ENCODE measurements at places on chromosomes 5 and 9.

- DNase-seq = peak; percentile 3
These were observed 997.7 kb downstream of the PTPRD start for GRCh38 chr9:9615086-9615485.

GRCh38 chr5:132825033-132825833 lies 5.2 kb downstream of the SHROOM1 start:
- no peak for DNase-seq

DNA sequence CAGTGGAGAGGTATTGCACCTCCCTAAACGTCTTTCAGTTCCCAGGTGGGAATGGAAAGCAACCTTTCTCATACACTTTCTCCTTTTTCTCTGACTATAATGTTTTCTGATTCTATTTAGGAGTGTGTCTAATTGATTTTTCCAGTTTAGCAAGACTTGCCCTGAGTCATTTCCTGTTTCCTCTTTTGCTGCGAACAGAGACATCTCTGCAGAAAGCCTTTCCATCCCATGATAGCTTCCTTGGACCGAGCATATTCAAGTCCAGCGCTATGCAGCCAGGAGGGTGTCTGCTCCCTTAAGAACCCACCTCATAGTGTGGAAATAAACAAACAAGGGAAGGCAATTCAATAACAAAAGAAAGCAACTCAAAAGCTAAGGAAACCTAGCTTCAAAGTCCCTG lies 60.0 kb upstream of the CDH6 start:
- DNase-seq = no peak

DNA sequence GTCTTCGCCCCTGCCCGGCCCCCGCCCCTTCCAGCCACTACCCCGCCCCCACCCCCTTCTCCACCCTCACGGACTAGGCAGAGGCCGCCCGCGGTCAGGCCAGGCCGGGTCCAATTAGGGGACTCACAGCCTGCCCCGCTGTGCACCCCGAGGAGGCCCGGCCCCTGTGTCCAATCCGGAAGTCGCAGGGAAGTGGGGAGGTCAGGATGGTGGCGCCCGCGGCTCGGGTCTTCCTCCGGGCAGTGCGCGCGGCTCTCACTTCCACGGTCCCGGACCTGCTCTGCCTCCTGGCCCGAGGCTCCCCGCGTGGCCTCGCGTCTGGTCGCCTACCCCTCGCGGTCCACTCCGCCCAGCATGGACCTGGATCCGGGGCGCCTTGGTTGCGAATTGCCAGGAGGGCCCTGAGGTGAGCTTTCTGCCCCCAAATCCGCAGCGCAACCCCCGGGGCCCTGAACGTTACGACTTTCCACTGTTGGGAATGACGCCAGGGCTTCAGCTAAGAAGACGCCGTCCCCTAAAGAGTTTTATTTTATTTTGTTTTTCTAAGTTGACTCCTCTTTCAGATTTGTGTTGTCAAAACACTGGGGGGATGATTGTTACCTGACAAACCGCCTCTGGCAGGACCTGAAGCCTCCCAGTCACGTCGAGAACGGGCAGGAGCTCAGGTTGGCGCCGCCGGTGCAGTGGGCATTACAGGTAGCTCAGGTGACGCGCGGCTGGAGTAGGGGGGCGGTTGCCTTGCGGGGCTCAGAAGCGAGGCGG lies 763 bp upstream of the IRX2 start:
- no peak for DNase-seq

DNA sequence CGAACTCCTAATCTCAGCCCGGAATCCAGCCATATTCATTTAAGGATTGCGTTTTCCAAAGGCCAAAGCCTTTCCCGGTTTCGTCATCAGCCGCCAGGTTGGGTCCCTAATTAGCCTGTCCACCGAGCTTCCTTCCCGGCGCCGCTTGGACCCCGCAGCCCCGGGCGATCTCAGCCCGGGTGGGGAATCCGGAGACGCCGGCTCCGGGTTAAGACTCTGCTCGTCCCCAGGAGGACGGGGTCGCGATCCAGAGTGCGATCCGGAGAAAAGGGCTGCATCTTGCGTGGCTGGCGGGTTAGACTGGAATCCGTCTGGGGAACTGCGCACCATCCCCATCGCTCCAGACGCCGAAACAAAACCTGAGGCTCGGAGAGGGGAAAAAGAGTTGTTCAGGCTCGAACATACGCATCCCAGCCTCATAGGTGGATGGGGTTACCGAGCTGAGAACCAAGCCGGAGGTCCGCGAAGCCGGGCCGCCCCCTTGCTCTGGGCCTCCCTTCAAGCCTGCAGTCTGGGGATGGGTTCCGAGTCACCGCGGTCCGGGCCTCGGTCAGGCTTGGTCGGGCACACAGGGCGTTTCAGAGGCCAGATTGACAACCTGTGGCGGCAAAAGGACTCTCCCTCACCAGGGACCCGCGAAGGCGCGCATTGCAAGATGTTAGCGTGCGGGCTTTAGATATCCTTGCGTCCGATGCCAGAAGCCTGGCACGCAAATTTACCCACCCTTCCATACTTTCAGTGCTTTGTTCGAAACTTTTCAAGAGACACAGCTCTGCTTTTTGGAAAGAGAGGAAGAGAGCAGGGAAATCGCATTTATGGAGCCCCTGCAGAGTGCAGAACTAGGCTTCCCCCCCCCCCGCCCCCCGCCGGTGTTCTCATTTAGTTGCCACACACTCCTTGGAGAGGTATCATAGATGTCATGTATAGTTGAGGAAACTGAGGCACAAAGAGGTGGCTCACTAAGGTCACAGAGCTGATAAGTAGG lies 7.9 kb downstream of the MSX2 start:
- no peak for DNase-seq

- no peak for DNase-seq
These were observed 105.2 kb downstream of the RFK start for GRCh38 chr9:76289042-76289441.
